NAMALWA (cell line): ENCODE measurements at places on chromosomes 4 and X.
A peak's percentile ranks its signal among the peaks of the same experiment; 100 is the strongest.

DNA sequence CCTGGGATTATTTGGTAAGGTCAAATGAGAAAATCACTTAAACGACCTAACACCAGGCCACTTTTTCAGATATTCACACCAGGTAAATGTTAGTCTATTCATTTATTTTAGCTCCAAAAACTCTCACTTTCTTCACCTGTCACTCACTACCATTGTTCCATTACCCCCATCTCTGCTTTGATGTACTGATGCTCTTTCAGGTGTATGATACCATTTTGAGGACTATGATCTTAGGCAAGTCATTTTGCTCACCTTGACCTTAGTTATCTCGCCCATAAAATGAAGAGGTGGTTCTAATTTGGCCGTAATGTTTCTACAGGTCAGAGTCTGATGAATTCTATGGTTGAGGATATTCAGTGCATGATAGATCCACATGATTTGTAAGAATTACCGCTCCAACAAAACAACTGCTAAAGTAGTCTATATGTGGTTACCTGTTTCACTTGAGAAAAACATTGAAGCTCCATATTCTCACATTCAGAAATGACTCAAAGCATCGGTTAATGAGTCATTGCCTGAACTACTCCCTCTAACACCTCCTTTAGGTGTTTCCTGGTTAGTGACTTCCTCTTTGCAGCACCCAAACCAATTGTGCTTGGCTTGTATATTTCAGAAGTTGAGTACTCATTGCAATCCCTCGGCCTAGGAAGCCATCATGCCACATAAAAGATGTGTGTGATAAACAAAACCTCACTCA, 4.5 kb downstream of the DTHD1 start:
- DNase-seq: no peak

DNA sequence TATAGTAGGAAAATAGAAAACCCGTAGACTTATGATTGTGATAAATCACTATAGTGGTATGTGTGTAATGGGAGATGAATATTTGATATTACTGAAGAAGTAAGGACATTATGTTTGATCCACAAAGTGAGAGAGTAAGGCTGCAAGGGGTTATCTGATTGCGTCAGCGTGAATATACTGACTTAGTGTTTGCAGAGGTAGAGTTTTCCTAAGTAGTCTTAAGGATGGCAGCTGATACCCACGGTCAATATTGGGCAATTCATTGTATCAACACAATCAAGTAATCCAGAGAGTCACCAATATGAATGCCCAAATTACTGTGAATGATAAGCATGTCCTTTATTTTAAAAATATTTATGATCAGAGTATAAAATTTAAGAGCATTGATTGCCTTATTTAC, 83.7 kb downstream of the SPOCK3 start:
- no peak for DNase-seq

DNA sequence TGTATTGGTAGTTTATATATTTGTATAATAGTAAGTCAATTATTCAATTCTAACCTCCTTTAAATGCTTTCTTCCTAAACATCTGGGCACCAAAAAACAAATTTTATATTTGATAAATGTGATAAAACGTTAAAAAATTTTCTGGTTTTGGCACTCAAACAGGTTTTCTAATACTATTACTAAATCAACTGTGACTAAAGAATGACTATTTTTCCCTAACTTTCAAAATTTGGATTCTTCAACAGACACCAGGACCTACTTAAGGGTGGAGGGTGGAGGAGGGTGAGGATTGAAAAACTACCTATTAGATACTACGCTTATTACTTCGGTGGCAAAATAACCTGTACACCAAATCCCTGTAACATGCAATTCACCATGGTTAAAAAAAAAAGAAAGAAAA, 555.5 kb downstream of the IL15 start:
- DNase-seq: no peak

DNA sequence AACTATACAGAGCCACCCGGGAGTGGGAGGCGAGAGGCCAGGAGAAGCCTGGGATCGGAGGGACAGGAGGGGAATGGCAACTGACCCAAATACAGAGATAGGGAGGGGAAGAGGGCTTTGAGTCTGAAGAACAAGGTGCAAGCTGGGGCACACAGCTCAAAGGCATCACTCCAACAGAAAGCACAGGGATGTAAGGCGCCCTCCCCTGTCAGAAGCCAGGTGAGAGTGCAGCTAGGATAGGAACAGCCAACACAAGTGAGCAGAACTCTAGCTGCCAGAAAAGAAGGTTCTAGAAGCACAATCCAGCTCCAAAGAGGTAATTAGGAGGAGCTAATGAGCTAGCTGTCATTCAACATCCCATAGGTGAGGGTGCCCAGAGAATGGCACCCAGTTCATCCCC, 232.2 kb downstream of the DHX15 start:
- no peak for DNase-seq

DNA sequence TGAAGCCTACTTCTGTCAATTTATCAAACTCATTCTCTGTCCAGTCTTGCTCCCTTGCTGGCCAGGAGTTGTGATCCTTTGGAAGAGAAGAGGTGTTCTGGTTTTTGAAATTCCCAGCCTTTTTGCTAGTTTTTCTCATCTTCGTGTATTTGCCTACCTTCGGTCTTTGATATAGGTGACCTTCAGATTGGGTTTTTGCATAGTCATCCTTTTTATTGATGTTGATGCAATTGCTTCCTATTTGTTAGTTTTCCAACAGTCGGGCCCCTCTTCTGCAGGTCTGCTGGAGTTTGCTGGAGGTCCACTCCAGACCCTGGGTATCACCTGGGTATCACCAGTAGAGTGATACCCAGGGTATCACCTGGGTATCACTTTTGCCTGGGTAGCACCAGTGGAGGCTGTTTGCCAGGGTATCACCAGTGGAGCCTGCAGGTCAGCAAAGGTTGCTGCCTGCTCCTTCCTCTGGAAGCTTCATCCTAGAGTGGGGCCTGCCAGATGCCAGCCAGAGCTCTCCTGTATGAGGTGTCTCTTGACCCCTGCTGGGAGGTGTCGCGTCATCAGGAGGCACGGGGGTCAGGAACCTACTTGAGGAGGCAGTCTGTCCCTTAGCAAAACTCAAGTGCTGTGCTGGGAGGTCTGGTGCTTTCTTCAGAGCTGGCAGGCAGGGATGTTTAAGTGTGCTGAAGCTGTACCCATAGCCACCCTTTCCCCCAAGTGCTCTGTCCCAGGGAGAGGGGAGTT, 684.2 kb downstream of the PCDH18 start:
- DNase-seq: no peak

- no peak for DNase-seq
These were observed 4.9 kb upstream of the PRDM8 start for GRCh38 chr4:80192252-80192866.

- no peak for DNase-seq
These were observed 248.9 kb downstream of the HS3ST1 start for GRCh38 chr4:11179796-11180195.

GRCh38 chrX:72269671-72270251, 7.3 kb downstream of the RPS4X start:
- DNase-seq: no peak

DNA sequence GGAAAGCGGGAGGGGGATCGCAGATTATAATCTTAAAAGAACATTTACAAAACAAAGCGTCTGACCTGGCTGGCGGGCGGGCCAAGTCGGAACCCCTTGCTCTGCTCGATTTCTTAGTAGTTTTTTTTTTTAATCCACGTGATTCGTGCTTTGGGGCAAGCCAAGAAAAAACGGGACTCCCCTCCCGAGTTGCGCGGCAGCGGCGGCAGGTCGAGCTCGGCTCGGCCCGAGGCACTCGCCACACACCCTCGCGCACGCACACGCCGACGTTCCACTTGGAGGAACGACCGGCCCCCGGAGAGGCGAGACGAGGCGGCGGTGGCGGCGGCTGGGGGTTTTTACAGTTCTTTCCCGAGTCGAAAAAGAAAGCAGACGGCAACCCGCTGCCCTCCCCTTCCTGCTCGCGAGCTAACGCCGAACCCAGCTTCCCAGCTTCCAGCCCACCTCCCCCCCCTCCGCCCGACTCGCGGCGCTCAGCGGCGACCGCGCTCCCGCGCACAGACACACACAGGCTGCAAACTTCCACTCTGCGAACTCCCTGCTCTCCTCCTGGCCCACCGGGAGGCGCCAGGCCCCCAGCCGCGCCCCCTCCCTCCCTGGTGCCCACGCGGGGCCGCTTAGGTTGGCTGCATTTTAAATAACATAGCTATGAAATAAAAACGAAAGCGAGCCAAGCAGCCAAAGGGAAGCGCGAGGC, 1.2 kb downstream of the BCOR start:
- peak; percentile 47 for DNase-seq

DNA sequence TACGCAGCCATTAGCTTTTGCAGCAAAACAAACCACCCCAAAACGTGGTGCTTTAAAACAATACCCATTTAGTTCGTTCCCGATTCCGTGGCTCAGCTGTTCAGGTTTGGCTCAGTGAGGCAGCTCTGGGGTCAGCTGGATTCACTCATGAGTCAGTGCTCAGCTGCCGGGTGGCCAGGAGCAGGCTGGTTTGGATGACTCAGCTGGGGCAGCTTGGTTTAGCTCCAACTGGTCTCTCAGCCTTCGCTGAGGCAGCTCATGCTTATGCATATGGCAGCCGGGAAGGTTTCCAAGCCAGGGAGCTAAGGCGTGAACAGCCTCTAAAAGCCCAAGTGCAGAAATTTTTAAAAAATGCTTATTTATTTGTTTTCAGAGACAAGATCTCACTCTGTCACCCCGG, 13.3 kb upstream of the CD99 start:
- DNase-seq: no peak

DNA sequence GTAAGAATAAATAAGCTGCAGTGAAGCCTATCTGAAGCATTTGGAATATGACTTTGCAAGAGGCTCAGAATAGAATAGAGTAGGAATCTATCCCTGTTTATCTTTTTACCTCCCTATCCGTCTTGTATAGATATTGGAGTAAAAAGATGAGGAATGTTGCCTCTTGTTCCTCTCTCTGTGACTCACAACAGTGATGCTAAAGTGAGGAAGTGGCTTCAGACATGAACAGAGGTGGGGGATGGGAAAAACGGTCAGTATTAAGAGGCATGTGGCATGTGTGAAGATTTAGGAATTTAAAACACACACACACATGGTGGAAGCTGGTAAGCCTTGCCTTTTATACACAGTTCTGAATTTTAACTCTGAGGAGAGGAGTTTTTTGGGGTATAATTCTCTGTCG, 3.8 kb upstream of the DCAF4L1 start:
- no peak for DNase-seq

DNA sequence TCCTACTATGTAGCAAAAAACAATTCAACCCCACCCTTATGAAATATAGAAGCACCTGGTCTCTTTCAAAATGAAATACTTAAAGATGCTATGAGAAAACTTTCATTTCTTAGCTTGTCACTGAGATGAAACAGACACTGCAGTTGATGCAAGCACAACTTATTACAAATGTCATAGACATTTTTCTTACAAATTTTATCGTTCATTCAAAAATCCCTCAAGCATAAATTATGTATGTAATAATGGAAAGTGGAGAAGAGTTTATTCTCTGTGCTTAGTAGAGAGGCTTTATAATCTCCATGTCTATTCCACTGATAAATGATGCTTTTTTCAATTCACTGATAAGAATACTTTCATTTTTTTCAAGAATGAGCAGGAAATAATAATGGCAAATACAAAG, 1943.9 kb upstream of the IGFBP7 start:
- DNase-seq: no peak

GRCh38 chrX:120731386-120731785, 101.5 kb upstream of the C1GALT1C1 start:
- DNase-seq: no peak

DNA sequence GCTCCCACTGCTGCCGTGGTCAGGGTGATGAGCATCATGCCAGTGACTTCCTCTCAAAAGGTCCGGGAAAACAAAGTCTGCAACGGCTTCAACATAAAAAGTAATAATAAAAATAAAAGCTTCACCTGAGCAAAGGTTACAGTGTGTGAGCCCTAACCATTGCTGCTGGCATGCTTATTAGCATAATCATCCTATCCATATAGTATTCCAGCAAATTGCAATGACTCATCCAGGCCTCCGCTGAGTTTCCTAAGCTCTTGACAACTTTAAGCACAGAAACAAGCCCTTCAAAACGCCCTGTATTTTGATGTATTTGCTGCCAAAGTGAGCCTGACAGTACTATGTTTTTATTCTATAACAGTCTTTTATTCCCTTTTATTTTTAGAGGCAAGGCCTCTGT, 100.5 kb downstream of the AASDH start:
- DNase-seq: no peak

DNA sequence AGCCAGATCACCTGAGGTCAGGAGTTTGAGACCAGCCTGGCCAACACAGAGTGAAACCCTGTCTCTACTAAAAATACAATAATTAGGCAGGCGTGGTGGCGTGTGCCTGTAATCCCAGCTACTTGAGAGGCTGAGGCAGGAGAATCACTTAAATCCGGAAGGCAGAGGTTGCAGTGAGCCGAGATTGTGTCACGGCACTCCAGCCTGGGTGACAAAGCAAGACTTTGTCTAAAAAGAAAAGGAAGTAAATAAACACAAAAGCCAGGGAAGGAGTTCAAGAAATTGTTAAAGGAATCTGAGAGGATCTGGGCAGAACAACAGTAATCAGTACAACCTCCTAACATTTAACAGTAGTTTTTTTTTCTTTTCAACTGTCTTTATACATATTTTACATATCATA, 48.7 kb upstream of the ARHGEF6 start:
- DNase-seq: no peak

DNA sequence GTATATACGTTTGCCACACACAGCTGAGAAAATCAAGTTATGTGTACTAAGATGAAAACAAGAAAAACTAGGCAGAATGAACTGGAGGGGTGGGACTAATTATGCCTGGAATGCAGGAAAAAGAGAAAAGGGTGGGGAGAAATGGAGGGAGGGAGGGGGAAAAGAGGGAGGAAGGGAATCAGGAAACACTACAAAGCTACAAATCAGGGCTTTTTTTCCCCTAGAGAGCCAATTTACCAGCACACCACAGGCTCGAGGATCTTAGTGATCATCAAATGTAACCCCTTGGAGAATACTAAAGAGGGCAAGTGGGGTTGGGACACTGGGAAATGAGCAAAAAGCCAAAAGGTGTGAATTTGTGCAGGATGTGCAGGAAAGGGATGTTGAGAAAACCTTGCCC, 451.9 kb downstream of the SMARCA1 start:
- DNase-seq: no peak
